ENCODE measurements at places on chromosomes 11 and 22.
A peak's percentile ranks its signal among the peaks of the same experiment; 100 is the strongest.

DNA sequence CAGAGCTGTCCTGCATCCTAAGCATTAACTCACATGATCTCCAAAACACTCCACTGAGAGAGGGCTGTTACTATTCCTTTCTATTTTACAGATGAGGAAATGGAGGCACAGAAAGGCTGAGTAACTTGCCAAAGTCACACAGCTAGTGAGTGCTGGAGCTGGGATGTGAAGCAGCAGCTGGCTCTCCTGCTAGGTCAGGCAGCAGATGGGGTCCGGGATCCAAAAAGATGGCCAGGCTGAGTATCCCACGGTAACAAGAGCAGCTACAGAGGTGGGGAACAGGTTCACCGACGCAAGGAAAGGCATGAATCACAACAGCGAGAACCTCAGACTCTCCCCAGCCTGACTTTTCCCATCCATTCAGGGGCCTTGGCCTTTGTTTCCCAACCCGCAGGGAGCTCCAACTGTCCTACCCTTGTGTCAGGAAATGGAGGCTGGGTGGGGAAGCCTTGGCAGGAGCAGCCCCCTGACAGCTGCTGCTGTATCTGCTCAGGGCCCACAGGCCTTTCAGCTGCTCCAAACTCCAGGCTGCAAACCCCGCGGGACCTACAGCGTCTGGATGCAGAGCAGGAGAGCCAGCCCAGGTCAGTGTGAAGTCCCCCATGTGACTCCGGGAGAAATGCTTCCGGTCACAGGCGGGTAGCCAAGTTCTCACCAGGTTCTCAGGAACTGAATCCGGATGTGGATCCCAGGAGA, 29.5 kb downstream of the DKK3 start:
- DNase-seq = no peak

- peak; percentile 81 for DNase-seq
These were observed 93.2 kb downstream of the PHF21B start for GRCh38 chr22:44916281-44917231.

- no peak for DNase-seq
These were observed 44.7 kb upstream of the MTMR2 start for GRCh38 chr11:95968585-95968984.

GRCh38 chr11:85170184-85170583, 457.0 kb downstream of the DLG2 start:
- no peak for DNase-seq

DNA sequence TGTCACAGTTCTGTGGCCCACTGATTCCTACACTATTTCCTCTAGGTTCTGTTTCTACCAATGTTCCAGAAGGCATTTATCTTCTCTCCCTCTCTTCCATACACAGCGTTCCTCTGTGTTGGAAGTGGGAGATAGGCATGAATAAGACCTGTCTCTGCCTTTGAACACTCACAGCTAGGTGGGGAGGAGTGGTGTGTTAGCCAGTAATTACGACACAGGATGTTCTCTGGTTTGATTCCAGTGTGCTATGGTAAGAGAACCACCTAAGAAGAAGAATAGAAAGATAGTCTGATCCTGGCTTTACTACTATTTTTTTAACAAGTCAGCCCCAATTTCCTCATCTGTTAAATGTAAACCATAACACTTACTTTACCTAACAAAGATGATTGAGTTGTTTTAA, 200.2 kb upstream of the MTMR2 start:
- DNase-seq = no peak

DNA sequence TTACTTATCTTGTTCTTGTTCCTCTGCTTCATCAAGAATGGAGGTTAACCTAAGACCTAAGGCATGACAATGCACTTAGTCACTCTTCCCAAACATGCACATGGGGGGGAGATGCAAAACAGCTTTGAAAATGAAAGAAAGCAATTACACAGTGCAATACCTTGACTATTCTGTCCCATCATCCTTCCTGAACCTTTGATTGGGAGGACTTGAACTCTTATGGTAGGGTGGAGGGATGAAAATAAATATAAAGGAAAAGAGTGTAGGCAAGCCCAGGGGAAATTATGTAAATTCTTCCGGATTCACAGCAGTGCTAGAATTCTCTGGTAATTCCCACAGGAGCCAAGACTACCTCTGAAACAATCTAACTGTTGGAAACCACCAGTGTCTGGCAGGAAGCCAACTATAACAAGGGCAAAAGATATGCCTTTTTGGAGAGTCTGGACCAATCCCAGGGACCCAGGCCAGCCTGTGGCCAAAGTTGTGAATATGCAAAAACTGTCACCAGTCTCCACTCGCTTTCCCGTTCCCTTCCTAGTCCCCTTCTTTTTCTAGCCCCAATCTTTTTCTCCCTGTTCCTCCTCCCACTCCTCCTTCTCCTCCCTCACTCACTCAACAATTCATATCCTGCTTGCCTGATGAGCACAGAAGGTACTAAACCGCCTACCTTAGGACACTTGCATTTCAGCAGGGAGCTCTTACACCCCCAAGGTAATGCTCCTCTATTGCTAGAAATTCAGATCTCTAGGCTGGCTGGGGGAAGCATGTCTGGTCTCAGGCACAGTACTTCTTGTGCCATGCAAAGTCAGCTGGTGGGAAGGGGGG, 2.5 kb upstream of the RCN1 start:
- no peak for DNase-seq

- DNase-seq = no peak
These were observed 1000.3 kb upstream of the RAG2 start for GRCh38 chr11:37598381-37598780.

DNA sequence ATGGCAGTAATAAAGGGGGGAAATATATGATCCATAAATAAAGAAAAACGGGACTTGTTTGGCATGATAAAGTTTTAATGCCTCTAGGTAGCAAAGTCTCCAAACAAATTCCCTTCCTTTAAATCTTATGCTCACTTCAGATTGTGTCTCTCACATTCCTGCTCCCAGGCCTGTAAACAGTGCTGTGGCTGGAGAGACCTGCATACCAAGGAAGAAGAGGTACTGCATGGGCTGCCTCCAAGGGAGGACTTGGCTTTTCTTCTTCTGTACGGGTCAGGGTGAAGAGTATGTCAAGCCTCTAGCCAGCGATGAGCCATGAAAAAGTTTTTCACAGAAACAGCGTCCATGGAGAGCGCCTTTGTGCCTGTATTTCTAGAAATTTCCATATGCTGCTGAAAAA, 161.8 kb downstream of the KIRREL3 start:
- DNase-seq = no peak

DNA sequence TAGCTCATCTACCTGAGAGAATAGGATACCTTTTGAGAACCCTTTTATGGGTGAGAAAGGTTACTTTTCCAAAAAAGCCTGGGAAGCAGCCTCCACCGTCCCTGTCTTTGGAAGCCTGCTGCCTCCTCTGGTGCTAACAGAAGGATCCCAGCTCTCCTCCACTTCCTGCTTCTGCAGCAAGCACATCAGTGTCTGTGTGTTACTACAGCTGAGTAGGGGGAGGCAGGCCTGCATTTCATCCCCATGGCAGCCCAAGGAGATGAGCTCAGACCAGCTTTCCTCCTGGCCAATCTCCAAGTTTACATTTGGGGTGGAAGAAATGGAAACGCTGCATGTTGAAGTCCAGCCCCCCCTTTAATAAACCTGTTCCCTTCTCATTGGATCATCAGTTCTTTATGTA, 7.4 kb upstream of the CCDC34 start:
- no peak for DNase-seq

DNA sequence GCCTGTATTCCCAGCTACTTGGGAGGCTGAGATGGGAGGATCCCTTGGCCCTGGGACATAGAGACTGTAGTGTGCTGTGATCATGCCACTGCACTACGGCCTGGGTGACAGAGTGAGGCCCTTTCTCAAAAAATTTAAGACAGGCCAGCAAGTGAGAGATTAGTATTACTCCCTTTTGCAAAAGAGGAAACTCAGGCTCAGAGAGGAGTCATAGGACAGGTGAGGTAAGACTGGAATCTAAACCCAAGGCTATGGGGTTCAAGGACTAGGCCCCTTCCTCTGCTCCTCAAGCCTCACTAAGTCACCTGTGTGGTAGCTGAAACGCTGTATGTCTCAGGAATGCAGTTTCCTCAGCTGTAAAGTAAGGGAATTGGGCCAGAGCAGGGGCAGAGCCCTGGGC, 1.6 kb upstream of the P2RY2 start:
- peak; percentile 10 for DNase-seq

GRCh38 chr11:27159335-27159679, 118.7 kb downstream of the BBOX1 start:
- DNase-seq = no peak

GRCh38 chr11:44955015-44955738, 4.5 kb upstream of the TP53I11 start:
- DNase-seq = no peak

GRCh38 chr11:124069429-124070401, 28.6 kb upstream of the OR10G7 start:
- DNase-seq = no peak

GRCh38 chr11:77525455-77526091, 51.7 kb upstream of the PAK1 start:
- no peak for DNase-seq

DNA sequence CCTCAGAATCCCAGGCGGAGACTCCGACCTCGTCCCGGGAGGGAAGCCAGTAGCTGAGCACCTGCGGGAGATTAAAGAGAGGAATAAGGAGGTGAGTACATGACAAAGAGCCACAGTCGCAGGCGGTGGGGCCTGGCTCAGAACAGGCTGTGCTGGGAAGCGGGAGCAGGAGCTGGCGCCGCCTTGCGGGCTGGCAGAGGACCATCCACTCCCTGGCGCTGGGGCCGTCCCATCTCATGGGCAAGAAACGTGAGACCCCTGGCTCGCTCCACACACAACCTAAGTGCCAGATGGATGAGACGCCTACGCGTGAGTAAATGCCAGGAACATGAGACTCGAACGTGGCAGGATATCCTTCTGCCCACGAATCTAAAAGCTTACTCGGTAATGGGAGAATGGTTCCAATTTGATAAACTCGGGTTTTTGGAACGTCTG, 6.3 kb downstream of the CEND1 start:
- DNase-seq = no peak

DNA sequence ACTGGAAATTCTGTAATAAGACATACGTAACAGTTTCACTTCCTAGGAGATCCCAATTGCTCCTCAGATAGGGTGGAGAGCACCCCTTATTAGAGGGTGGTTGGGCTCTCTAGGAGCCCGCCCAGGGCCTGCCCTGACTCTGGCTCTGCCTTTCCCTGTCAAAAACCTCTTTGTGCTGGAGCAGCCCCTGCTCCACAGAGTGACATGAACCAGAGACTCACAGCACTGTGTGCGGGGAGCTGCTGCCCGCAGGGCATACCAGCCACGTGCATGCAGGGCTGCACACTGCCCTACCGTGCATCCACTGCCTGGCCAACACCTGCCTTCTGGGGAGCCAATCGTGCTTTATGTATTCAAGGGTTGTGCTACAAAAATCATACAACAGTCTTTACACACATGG, 24.3 kb downstream of the KCNQ1OT1 start:
- peak; percentile 38 for DNase-seq

DNA sequence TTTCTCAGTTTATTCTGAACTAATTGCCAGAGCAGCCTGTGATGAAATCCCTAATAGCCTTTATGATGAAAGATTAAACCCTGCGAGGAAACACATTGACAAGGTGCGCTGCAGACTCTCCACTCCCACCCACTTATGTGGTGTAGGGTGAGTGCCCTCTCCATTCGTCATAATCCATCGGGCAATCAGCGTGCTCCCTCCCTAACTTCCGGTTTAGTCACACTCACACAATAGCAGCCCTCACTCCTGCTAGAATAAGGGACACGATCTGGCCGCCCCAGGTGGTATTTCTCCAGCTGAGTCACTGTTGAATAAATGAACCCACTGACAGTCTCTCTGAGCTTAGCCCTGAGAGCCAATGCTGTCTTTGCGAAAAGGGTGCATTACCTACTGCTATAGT, 188.3 kb downstream of the OPCML start:
- DNase-seq = no peak
